Myocyte (in vitro differentiated cells): ENCODE measurements at places on chromosomes 2 and 18. TPM values are rescaled to one million over a fixed set of nuclear protein-coding genes. Genes with fewer than 3 reads are reported as not detected.

Gene DSG3
- total RNA-seq, result not detected in 2 replicates

- peak; percentile 90 for DNase-seq
Measured at GRCh38 chr2:127637725-127638252, 8.2 kb upstream of the GPR17 start.

DNA sequence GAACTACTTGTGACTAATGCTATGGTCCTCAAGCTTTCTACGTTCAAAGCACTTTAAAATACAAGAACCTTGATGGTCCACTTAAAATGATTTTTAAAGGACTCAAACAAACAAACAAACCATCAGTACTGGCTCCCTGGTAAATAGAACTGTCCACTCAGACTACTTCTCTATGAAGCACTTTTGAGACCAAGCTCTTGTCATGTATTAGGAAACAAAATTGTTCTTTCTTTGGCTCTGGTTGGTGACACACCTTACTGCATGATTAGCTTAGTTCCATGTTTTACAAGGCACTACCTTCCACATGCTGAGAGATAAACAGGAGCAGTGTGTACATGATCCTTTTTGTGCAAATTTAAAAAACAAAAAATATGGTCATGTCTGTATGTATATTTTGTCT lies 19.7 kb downstream of the DARS1 start:
- no peak for DNase-seq

DNA sequence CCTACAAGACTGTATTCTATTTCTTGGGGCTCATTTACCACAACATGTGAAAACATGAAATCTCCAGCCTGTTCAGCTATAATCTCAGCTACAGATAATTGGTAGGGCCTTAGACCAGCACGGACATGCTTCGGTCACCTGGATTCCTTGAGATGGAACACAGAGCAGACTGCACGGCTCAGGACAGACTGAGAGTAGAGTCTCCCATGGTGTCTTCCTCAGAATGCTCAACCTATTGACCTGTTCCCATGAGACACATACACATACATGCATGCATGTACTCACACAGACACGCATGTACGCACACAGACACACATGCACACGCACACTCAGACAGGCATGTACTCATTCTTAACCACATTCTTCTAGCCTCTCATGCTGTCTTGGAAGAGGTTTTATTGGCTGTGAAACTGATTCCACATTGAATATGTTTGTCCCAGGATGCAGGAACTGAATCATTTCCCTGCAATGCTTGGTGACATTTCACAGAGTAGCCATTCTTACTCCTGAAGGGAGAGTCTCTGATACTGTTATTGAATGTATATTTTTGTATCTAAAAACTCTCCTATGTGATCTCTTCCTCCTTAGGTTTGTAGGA lies 23.5 kb upstream of the BZW1 start:
- DNase-seq, result no peak

- DNase-seq, result no peak
Measured at GRCh38 chr2:200708943-200709342, 102.8 kb upstream of the BZW1 start.

GRCh38 chr2:237320801-237321560 lies 93.0 kb downstream of the COL6A3 start:
- no peak for DNase-seq
